ENCODE measurements at places on chromosomes 6 and 20.
A peak's percentile ranks its signal among the peaks of the same experiment; 100 is the strongest.

DNA sequence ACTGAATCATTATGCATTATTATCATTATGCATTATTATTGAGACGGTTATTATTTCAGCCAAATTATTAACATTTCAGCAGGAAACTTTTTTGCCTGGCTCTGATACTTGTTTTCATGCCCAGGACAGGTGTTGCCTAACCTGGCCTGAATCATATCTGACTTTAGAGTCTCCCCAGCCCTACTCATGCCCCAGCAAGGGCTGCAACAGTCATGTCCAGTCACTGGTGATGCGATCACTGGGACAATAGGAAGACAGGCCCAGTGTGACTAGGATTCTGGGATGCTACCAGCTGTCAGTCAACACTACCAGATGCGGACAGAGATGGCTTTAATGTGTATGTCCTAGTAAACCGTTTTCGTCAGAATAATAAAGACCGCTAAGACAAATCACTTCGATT lies 285.0 kb downstream of the KHDC1L start:
- no peak for DNase-seq

GRCh38 chr20:55143601-55144000 lies 668.2 kb downstream of the DOK5 start:
- no peak for DNase-seq

DNA sequence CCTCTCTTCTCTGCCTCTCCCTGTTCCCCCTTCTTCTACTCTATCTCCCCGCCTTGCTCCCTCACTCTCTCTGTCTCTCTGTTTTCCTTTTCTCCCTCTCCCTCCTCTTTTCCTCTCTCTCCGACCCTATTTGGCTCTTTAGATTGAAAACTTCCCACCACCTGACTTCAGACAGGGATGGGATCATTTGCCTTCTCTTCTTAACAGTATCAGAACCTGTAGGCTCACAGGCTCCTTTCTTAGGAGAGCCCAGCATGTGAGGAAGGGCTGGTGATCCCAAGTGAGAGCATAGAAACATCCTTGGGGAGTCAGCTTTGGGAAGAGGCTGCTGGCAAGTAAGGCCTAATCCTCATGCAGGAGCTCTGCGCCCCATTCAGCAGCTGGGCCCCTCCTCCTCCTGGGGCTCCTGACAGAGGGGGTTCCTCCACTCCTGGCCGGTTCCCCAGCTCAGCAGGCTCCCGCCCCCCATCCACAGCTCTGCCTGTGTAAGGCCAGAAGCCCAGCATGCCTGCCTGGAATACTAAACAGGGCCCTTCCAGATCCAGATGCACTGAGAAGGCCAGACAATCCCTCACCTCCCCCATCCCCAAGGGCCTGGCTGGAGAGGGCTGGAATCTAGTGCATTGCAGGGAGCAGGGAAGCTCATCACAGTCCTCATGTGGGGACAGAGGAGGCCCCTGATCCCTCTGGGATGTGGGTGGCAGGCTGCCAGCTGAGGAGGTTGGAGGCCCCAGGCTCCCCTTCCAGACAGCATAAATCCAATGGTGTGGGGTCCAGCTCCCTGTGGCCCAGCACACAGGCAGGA lies 93.4 kb downstream of the PTPRT start:
- no peak for DNase-seq

DNA sequence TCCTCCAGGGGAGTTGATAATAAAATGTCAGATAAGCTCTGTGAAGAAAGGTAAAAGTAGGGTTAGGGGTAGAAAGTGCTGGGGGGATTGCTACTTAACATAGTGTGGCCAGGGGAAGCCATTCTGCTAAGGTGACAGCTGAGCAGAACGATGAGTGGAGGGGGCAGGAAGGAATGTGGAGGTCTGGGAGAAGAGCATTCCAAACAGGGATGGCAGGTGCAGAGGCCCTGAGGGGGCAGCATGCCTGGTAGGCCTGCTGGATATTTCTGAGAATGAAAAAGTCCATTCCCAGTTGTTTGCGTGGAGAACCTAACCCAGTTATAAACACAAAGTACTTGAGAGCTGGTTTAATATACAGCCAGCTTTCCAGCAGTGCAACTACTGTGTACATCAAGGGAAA lies 9.3 kb downstream of the GFRA4 start:
- DNase-seq = no peak

DNA sequence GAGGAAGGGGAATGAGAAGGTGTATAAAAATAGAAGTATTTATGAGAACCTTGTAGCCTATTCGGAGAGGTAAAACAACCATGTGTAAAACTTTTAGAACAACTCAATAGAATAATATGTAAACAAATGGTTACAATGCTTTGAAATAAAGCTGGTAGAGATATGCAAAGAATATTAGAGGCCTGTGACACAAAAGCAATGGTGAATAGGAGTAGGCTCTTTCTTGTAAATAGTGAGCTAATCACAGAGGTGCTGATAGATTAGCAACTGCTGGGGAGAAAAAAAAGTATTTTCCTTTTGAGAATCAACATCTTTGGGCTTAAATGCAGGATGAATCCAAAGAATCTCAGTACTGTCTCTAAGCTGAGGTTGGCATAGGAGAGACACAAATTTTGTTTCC lies 7.0 kb downstream of the TMEM200A start:
- no peak for DNase-seq

DNA sequence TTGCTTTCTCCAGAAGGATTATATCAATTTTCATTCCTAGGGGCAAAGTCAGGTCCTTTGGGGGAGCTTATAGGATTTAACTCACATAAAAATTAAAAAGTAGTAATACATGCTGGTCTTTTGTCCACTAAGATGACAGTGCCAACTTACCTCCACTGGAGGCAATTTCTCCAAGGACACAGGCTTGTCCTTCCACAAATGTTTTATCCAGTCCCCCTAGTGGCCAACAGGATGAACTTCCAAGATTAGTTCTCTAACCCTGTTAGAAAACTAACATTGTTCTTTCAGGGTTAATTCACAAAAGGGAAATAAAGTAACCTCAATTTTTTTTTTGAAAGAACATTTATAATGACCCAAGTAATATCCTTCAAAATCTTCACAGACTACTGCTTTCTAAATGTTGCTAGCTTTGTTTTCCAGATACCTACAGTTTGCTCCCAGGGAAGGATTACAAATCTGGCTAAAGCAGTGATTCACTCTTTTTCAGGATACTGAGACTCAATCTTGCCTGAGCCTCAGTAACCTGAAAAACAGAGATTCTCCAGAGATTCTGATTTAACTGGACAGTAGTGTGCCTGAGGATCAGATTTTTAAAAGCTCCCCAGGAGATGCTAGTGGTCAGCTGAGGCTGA lies 31.7 kb upstream of the UBR2 start:
- peak; percentile 76 for DNase-seq

DNA sequence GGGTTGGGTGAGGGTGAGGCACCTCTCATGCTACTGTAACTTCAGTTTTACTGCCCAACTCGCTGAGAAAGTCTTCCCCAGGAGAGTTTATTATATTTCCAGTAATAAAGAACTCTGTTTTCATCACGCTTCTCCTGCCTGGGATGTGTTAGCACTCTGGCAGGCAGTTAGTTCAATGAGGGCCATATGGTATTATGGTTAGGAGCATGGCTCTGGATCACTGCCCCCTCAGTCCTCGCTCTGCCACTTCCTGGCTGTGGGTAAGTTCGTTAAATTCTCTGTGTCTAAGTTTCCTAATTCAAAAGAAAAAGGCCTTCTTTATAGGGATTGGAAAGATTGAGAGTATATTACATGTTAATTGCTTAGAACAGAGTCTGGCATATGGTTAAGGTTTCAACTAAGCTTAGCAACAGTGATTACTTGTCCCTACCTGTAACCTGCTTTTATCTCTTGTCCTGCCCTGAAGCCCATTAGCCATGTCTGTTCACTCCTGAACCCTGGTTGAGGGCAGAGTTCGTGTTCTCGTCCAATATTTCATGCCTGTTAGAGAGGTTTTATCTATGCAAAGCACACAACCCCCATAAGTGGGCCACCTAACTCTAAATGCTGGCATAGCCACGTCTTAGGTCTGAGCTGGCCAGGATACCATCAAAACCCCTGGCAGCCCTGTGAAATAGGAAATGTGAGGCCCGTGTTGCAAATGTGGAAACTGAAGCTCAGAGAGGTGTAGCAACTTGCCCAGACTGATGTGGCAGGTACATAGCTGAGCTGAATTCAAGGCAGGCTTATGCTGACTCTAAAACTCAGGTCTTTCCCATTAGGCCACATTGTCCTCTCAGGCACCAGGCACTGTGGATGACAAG lies 342.5 kb upstream of the JARID2 start:
- no peak for DNase-seq

DNA sequence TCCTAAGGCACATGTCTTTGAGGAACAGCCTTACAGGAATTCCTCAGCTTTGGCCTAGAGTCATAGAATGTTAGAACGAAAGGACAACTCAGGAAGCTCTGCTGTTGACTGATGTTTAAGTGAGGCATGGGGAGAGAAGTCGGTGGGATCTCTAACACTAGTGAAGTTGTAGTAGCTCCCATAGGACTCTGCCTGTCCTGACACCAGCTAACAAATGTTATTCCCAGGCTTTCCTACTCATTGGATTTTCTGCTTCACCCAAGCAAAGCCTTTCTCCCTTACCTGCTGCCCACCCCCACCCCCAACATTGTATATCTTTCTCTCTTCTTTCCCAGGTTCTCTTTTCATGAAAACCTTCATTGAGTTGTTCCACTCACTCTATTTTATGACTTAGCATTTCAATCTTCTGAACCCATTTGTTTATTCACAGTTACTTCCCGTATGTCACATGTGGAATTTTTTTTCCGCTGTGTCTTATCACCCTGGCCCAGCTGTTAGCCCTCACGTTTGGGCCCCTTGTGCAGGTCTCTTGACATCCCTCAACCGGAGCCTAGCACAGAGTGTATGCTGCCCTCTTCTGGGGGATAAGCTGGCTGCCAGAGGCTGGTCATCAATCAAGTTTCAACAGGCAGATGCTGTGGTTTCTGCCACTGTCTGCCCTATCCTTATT lies 39.2 kb upstream of the RNF8 start:
- DNase-seq = no peak

DNA sequence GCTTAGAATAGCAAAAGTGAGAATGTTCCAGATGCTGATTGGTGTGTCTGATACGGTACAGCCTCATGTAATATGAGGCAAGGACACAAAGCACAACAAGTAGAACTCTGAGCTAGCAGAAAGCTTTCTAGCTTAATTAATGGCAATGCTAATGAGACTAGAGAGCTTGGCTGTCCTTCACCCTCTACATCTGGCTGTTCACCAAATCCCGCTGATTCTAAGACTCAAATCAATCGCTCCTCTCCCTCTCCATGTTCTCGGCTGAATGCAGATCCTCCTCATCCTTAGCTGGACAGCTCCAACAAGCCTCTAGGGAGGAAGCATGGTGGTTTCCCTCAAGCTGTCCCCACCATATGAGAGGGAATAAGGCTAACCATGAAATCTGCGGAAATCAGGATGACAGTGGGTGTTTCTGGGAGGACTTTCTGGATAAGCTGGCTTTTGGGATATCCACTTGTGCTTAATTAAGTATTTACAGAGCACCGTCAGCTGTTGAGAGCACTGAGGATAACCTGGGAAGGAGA lies 128.9 kb downstream of the FOXC1 start:
- no peak for DNase-seq

DNA sequence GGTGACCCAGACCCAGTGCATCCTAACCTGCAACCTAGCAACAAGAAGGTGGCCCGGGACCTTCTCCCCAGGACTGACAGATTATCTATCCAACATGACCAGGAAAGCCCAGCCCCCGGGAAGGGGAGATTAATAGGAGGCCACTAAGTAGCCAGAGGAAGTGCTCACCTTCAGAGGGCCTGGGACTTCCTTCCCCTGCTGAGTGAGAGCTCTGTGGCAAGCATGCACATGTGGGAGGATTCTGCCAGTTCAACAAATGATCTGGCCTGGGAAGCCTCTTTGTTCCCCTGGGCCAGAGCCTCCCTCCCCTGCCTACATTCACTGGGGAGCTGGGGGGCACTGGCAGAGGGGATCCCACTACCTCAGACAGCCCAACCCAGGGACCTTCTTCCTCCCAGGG lies 39.6 kb downstream of the SHLD1 start:
- DNase-seq = no peak

DNA sequence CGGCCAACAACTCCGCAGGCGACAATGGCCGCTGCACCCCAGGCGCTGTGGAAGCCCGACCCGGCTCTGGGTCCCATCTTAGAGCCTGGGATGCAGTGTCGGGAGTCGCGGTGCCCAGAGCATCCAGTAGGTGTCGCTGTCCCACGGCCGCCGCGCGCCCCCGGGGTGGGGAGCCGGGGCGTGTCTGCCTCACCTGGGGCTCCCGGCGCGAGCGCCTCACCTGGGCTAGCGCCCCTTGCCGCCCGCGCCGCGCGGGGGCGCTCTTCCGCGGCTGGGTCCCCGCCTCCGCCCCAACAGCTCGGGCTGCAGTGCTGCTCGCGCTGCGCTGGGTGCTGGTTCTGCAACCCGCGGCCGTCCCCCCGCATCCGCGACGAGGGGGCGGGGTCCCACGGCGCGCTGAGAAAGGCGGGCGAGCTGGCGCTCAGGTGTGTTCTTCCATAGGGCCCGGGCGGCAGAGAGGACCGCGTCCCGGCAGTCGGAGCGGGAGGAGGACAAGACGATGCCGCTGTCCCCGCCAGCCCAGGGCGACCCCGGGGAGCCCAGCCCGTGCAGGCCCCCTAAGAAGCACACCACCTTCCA lies at the start of gene CRYBG1:
Gene CRYBG1, plus strand, starts transcription at position 308 of the 579 bp plus-strand sequence. Its CDS starts 192 bp downstream, at position 500.
- DNase-seq = no peak

DNA sequence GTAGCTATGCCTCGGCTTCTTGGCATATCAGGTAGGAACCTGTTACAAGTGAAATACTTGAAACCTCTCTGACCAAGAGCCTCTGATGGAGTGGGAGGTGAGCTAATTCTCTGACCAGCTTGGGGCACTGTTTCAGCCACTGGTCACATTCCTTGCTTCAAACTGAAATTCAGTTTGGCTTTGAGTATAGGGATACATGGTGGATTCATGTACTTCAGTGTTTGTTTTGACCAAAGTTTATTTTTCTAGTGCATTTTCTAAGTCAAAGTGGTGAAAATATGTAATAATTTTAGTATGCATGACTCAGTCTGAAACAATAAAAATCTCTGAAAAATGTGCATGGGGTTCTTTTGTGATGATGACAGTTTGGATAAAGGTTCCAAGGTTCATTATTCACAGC lies 18.6 kb downstream of the TTPAL start:
- DNase-seq = peak; percentile 64
